Anterior cingulate cortex (tissue), 58 donors: ENCODE measurements at places on chromosomes 6 and 20.
A peak's percentile ranks its signal among the peaks of the same experiment; 100 is the strongest.

- peak; percentile 9 for DNase-seq
Measured at GRCh38 chr20:36179170-36179945, 24.8 kb downstream of the EPB41L1 start.

DNA sequence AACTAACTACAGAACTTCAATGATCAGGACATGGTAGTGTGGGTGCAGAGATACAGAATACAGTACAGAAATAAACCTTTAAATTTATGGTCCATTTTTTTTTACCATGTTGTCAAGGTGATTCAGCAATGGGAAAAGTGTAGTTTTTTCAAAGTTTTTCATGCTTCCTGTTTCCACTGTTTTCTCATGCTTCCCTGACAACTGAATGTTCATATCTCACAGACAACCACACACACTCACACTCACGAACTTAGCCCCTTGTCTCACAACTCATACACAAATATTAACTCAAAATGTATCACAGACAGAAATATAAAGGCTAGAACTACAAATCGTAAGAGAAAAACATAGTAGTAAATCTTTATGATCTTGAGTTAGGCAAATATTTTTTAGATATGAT lies 232.6 kb upstream of the CDYL start:
- DNase-seq: no peak

DNA sequence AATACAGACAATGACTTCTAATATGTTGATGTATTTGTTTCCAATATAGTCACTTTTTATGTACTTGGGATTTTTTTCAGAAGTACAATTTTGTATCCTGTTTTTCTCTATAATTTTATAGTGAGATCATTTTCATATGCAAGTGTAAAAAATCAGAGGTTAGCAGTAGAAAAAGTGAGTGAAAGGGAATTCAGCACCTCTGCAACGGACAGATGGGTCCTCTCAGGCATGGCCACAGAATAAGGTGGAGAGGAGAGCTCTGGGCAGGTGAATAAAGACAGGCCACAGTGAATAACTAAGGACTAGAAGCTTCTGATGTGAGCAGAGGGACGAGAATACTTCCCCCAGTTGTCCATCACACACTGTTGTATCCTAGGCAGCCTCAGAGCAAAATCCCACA lies 210.1 kb upstream of the CNR1 start:
- no peak for DNase-seq

GRCh38 chr6:23272536-23272935 lies 703.2 kb downstream of the HDGFL1 start:
- DNase-seq: no peak

- DNase-seq: no peak
Measured at GRCh38 chr20:48794816-48795457, 32.9 kb downstream of the PREX1 start.

DNA sequence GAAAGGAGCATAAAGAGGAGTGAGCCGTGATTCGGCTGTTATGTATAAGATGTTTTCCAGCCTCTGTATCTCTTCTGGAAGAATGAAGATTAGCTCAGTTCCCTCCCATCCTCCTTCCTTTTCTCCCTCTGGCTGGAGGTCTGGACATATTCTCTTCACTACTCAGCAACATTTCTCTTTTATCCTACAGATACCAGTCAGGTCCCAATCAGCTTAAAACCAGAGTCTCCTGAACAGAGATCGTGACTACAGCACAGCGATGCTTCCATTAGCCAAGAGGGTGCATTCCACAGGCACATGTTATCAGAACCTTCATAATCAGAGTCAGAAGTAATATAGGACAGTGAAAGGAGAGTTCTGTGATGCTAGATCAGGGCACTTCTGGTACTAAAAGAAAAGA lies 133.9 kb upstream of the SOX4 start:
- no peak for DNase-seq

- no peak for DNase-seq
Measured at GRCh38 chr20:31987744-31988143, 19.8 kb downstream of the XKR7 start.
